ENCODE measurements at places on chromosomes 11 and 22.
A peak's percentile ranks its signal among the peaks of the same experiment; 100 is the strongest.

- no peak for DNase-seq
Measured at GRCh38 chr11:6633422-6634408, 14.5 kb upstream of the TPP1 start.

DNA sequence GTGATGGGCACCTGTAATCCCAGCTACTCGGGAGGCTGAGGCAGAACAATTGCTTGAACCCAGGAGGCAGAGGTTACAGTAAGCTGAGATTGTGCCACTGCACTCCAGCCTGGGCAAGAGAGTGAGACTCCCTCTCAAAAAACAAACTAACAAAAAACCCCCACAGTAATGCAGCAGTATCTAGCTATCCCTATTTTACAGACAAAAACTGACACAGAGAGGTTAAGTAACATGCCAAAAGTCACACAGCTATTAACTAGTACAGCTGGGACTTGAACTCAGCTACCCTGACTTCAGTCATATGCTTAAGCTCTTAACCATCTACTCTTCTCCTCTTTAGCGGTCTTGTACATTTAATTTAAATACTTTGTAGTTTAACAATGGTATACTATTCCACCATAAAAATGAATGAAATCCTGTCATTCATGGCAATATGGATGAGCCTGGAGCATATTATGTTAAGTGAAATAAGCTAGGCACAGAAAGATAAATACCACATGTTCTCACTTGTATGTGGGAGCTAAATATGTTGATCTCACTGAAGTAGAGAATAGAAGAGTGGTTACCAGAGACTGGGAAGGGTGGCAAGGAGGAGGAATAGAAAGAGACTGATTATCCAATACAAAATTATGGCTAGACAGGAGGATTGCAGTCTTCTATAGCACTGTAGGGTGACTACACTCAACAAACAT, 82.8 kb downstream of the DENND5A start:
- no peak for DNase-seq

GRCh38 chr11:96306071-96306470, 36.9 kb downstream of the MAML2 start:
- no peak for DNase-seq

GRCh38 chr11:70250876-70251658, 19.4 kb upstream of the PPFIA1 start:
- no peak for DNase-seq

GRCh38 chr11:100632941-100633452, 54.1 kb upstream of the ARHGAP42 start:
- DNase-seq = no peak

GRCh38 chr22:19035474-19036228, 86.6 kb downstream of the DGCR2 start:
- DNase-seq = peak; percentile 31

GRCh38 chr22:46542011-46542985, 4.9 kb upstream of the CELSR1 start:
- no peak for DNase-seq

DNA sequence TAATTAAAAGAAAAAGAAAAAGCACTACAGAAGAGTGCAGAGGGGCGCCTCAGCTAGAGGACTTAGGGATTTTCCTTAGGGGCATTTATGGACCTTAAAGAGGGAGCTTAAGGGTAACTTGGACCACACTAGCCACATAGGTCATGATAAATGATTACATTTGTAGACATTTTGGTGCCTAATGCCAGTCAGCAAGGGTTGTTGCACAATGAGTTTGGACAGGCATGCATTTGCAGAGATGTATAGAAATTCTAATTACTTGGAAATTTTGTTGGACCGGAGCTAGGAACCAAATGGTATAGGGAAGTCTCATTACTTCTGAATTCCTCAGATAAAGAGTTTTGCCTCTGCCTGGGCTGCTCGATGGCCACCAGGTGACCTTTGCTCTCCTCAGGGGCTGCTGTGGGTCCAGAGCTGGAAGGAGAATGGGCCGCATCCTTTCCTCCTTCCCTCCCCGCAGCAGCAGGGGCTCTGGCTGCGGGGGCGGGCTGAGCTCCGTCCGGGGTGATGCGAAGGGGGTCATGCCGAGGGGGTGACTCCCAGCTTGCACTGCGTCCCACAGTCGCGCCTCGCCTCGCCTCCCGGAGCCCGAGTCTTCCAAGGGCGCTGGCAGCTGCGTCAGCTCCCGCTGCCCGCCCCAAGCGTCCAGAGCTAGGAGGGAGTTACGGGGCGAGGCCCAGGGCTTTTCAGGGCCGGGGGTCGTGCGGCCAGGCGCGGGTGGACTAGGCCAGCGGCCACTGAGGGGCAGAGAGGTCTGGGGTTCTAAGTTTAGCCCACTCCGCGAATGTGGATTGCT, 20.3 kb upstream of the MALAT1 start:
- no peak for DNase-seq

DNA sequence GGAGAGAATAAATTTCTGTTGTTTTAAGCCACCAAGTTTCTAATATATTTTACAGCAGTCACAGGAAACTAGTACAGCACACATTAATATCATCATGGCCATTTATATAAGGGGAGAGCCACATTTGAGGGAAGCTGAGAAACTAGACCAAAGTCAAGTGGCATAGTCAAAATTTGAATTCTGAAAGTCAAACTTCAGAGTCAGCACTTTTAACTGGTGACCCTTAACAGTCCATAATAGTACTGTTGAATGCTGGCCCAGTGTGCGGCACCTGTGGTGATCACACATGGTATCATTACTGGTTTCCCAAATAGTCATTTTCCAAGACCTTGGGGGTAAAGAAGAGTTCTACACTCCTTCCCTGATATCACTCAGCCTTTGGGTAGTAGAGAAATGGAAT, 44.3 kb upstream of the PAX6 start:
- DNase-seq = no peak

DNA sequence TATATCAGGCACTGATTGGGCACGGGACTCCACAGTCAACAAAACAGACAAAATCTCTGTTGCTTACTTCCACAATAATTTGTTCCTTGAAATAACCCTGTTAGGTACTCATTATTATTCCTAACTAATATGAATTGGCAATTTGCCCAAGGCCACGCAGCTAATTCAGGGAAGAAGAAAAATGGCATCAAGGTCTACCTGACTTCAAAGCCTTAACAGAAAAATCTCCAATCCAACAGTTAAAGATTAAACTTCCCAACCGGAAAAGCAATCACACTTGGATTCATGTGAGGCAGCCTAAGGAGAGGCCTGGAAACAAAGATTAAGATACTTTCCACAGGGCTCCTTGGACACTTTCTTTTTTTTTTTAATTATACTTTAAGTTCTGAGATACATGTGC, 68.9 kb downstream of the PRCP start:
- no peak for DNase-seq

GRCh38 chr22:27880778-27881394, 38.2 kb downstream of the PITPNB start:
- DNase-seq = peak; percentile 15

GRCh38 chr11:25776238-25776637, 555.7 kb upstream of the ANO3 start:
- DNase-seq = no peak

DNA sequence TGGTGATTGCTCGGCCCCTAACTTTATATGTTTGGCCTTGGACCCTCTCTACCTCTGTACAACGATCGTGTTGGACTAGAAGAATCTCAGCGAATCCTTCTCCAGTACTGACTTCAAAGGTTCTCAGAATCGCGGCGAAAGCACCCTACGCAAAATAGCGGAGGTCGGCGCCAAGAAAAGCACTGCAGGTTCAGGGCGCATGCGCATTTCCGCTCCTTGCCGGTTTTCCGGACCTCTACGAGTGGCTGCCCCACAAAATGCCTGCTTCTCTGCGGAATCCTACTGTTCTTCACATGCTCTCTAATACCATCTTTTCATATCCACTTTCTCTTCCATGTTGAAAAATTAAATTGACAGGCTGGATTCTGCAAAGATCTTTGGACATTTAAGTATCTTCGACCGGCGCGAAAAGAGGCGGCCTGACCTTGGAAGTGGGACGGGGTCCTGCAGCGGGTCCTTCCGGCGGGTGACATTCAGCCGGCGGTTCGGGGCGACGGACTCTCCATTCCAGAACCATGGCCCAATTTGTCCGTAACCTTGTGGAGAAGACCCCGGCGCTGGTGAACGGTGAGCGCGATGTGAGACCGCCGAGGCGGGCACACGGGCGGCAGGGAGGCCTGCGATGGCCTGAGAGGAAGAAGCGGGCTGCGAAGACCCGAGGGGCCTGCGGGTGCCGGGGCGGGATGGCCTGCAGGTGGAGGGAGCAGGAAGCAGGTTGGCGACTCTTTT, at the start of gene ATP5MG:
Gene ATP5MG, plus strand, starts transcription at position 456 of the 729 bp plus-strand sequence. Its CDS starts 60 bp downstream, at position 516.
- DNase-seq = peak; percentile 65

GRCh38 chr11:104653407-104653806, 244.9 kb downstream of the CASP12 start:
- DNase-seq = no peak

DNA sequence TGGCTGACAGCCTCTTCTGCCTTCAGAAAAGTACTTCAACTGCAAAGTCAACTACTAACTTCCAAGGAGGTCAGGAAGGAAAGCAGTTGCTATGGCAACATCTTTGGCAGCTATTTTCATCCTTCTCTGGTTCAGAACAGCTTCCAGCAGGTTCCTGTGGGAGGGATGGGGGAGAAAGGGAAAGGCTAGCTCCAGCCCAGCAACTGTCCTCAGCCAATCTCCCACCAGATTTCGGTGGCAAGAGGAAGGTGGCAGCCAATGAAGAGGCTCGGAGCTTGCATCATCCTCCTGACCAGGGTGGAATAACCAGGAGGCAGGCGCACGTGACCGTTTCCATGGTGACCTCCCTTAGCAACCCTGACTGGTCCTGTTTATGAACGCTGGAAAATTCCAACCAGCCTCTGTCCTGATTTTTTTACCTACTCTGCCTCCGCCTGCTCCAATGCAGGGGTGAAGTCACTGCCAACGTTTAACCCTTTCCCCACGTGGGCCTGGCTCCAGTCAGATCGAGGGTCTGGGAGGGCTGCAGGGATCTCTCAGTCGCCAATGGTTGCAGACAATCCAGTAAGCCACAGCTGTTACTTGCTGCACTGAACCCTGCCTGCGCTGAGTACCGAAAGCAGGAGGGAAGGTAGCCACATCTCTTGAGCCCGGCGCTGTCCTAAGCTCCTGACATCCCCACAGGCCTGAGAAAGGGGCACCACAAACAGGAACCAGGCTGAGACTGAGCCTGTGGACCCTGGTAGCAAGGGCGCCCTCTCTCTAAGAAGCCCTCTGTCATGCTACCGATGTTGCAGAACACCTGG, 11.2 kb upstream of the MALAT1 start:
- DNase-seq = peak; percentile 96

GRCh38 chr11:42923651-42924050, 388.1 kb upstream of the API5 start:
- no peak for DNase-seq

- no peak for DNase-seq
Measured at GRCh38 chr22:30695871-30696655, 1.4 kb downstream of the OSBP2 start.

DNA sequence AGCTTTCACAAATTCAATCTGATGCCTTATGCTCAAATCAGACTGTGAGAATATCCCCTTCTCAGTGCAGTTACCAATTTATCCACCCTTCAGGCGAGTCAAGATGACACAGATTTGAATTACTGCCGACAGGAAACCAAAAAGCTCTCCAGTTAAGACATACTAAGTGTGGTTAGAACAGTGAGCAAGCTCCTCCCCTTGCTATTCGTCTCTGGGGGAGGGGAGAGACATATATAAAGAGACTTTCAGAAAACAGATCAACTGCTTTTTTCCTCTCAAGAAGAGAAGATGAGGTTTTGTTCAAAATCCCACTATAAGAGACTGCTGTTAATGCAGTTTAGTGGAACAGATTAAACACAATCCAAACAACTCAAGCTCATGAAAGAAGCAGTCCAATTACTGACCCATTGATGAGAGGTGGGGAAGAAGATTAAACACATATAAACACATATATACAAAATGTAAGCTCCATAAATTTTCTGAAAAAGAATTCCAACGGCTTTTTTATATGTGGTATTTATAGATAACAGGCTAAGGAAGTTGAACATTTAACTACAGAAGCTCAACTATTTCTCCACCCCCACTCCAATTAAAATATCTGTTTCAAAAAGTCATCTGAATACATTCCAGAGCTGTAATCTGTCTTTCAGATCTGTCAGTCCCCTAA, 102.7 kb downstream of the MRTFA start:
- no peak for DNase-seq

DNA sequence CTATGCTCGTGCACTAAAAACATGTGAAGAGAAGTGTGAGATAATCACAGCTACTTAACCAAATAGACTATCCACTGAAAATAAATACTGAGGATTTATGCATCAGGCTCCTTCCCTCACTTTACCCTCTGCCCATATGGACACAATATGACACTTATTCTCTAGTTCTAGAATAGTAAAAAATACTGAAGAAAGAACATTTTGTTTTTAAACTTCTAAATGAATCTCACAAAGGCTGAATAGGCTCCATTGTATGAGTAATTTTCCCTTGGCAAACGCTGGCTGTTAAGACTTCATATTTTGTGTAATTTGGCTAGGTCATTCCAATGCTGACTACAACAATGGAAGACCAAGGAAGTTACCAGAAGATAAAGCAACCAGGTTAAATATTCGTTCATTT, 9.9 kb downstream of the HPS5 start:
- no peak for DNase-seq

- DNase-seq = no peak
Measured at GRCh38 chr11:127098684-127099083, 98.1 kb upstream of the KIRREL3 start.

DNA sequence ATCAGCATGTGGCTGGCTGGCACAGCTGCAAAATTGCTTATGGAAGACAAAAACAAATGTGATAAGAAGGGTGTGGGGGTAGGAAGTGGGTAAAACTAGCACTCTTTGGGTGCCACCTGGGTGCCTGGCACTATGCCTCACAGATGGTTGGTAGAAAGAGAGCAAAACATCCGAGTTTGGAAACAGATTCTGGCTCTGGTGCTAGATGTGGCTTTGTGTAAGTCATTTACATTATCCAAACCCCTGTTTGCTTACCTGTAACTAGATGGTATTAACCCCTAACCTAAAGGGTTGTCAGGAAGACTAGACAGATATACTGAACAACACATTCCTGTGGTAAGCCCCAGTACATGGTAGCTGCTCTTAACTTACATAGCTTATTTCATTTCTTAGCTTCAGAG, 905.6 kb downstream of the DLG2 start:
- no peak for DNase-seq

GRCh38 chr11:1381793-1382425, 7.8 kb upstream of the BRSK2 start:
- no peak for DNase-seq

DNA sequence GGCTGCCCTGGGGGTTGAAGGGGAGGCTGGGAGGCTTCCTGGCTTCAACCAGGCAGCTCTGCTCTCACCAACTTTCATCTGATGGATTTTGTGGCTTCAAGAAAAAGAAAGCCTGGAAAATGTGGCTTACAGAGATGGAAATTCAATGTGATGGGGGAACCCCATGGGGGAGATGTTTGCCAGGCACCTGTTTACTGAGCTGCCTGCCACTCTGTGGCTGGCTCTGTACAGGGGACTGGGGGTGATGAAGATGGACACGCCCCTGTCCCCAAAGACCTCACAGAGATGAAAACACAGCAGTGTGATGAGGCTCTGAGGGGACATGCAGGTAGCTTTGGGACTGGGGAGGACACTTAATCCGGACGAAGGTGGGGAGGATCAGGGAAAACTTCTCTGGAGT, 10.1 kb downstream of the TMEM258 start:
- no peak for DNase-seq

GRCh38 chr22:38415561-38416321, 39.3 kb downstream of the KCNJ4 start:
- no peak for DNase-seq

Data from NCI-H1436 treated with DMSO at 0.1 percent for 48 hours (cell line).